AG10803 (cell line): ENCODE measurements at places on chromosomes 5 and 9.

DNA sequence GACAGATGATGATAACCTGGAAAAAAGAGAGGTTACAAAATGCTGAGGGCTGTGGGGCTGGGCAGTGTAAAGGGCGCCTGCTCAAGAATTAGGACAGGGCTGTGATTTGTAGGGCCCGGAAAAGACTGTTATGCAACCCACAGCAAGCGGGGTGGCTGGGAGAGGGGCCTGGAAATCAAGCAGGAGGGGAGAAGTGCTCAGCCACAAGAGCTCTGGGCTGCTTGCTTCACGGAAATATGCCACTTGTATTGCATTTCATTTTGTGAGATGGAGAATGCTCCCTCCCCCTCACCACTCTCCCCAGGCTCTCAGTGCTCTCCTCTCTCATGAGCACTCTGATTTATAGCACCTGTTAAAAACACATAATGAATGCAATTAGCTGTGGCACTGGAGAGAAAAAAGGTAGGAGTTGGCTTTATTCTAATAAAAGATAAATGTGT is 8.4 kb upstream of the HAND1 start:
- DNase-seq: no peak

DNA sequence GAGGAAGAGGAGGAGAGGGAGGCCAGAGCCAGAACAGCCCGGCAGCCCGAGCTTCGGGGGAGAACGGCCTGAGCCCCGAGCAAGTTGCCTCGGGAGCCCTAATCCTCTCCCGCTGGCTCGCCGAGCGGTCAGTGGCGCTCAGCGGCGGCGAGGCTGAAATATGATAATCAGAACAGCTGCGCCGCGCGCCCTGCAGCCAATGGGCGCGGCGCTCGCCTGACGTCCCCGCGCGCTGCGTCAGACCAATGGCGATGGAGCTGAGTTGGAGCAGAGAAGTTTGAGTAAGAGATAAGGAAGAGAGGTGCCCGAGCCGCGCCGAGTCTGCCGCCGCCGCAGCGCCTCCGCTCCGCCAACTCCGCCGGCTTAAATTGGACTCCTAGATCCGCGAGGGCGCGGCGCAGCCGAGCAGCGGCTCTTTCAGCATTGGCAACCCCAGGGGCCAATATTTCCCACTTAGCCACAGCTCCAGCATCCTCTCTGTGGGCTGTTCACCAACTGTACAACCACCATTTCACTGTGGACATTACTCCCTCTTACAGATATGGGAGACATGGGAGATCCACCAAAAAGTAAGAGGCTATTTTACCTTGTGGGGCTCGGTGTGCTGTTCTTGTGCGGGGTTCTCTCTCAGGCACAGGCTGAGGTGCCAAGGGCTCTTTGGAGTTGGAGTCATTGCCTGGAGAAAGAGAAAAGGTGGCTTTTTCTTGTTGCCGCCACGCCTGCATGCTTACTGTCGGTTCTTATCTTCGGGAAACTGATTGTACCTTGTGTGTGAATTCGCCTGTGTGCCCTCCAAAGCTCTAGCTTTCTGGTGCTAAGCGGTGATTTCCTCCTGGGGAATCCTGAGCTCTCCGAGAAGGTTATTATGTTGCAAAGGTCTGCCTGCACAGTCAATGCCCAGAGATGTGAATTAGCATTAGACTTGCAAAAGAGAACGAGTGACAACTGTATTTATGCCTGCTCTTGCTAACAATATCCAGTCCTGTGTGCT is at the start of gene ISL1:
Gene ISL1, plus strand, starts transcription at position 318 of the 991 bp plus-strand sequence. Its CDS starts 224 bp downstream, at position 542.
- DNase-seq: peak; percentile 61

DNA sequence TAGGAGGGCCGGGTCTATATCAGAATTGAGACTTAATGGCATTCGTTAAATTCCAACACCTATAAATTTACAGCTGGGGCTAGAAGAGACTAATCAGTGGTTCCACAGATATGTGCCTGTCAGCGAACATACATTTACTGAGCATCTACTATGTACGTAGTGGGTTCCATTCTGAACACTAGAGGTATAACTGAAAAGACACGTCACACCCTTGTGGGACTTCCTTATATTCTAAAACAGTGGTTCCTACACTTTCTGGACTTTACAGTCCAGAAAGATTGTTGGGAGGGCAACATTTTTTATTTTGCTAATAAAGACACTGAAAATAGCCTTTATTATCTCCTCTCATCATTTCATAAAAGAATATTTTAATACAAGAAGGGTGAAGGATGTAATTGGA is 140.5 kb downstream of the SCAMP1 start:
- no peak for DNase-seq

- DNase-seq: no peak
Measured at GRCh38 chr5:150579462-150580400, 60.7 kb upstream of the SYNPO start.

- no peak for DNase-seq
Measured at GRCh38 chr5:12284604-12285003, 380.4 kb upstream of the CTNND2 start.

- DNase-seq: no peak
Measured at GRCh38 chr5:176817841-176818377, 7.5 kb downstream of the UNC5A start.
